ENCODE measurements at places on chromosomes 13 and 19.

- no peak for DNase-seq
Observed at GRCh38 chr19:39174142-39174541, 22.6 kb upstream of the NCCRP1 start.

DNA sequence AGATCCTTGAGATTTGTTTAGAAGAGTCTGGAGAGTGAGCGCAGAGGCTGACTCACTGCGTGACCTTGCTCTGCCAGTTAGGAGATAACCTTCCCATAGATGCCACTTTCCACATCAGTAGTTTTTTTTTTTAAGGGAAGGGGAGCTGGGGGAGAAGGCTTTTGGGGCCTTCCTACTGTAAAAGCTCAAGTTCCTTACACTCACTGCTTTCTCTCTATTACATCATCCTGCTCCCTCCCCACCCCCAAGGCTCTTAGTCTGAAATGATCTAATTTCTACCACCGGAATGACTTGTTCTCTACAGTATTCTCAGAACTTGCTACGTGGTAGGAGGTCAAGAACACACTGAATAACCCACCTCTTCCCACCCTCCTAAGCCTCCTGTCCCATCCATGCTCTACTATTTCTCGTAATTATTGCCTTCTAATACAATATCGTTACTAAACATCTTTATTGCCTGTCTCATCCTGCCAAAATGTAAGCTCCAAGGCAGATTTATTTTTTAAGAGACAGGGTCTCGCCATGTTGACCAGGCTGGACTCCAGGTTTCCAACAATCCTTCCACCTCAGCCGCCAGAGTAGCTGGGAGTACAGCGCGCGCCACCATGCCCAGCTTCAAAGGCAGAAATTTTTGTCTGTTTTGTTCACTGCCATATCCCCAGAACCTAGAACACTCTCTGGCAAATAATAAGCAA, 1.2 kb downstream of the LONP1 start:
- no peak for DNase-seq

- DNase-seq, result peak; percentile 44
Observed at GRCh38 chr19:13172346-13173138, 22.3 kb downstream of the IER2 start.

GRCh38 chr13:29693275-29693945, 97.9 kb upstream of the SLC7A1 start:
- DNase-seq, result no peak

DNA sequence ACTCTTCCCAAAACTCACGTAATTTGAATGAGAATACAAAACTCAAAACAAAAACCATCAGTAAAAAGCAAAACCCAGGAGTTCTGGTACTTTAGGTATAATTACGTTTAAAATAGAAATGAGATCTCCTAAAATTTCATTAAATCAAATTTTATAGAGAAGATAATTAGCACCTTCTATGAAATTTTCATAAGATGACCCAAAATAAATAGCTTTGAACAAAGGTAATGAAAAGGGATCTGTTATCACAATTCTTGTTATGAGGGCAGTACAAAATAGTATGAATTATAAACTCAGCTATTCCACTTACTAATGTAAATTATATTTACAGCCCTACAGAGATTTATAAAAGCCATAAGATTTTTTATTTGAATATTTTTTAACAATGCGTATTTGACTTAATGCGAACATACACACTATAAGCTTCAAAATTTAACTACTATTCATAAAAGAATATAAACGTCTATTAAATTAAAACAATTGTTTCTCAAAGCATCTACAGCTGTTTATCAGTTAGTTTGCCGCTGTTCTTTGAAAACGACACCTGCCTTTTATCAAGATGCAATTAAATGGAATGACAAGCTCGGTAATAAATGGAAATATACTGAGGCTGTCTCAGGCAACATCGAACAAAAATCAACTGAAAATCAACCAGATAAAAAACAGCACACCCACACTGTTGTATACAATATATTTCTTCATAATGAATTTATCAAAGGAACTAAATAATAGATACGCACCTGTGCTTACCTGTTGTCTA, 63.8 kb downstream of the KCNRG start:
- no peak for DNase-seq

GRCh38 chr13:28707629-28708427, 10.9 kb downstream of the SLC46A3 start:
- no peak for DNase-seq

DNA sequence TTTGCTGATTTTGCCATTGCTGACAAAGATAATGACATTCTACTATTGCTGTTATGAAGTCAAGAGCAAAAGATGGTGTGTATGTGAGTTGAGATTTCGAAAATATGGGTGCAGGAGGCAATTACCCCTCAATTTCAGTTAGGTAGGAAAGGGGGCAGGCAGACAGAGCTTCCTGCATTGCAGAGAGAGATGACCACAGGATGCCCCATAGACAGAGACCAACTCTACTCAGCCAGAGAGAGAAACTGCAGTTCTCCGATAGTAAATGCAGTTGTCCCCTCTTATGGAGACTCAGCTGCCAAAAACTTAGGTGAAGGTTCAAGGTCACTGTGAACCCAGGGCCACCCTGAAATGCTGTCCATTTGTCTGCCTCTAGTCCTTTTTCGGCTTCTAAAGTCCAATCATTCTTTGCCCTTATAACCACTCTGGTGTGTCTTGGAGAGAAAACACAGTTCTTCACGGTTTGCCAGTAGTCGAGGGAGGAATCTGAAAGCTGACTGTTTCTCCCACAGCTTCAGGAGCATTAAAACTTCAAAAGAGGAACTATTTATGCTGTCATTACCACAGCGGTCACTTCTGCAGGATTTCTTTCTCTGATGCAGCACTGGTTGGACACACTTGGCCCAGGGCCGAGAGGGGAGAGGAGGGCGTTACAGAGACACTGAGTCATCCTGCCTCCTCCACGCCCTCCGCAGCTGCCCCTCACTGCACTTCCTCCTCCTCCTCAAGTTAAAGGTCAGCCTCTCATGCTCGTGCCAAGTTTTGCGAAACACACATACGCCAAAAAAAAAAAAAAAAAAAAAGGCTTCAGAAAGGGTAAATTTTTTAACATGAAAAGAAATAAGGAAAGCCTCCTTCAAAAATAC, 264.3 kb downstream of the FOXO1 start:
- no peak for DNase-seq

DNA sequence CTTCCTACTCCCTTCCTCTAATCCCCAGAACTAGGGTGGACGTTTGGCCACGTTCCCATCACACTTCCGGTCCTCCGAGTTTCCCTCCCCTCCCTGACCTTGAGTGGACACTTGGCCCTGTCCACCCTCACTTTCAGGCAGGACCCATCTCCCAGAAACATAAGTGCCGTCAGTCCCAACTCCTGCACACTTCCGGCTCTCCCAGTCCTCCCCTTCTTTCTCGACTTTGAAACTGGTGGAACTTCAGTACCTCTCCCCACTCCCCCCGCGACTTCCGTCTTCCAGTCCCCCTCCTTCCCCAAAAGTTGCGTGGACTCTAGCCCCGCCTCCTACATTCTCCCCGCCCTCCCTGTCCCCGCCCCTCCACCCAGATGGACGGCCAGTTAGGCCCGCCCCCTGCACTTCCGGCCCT, 278 bp upstream of the ZNF274 start:
- no peak for DNase-seq

- DNase-seq, result no peak
Observed at GRCh38 chr19:8146877-8147581, 2.4 kb downstream of the FBN3 start.

- DNase-seq, result no peak
Observed at GRCh38 chr19:40422748-40423566, 2.8 kb downstream of the SERTAD1 start.

GRCh38 chr13:109707044-109707741, 79.2 kb downstream of the IRS2 start:
- peak; percentile 21 for DNase-seq

GRCh38 chr19:42281146-42281826, 12.2 kb downstream of the CIC start:
- no peak for DNase-seq

GRCh38 chr13:58838615-58839014, 1207.1 kb downstream of the PCDH17 start:
- no peak for DNase-seq

DNA sequence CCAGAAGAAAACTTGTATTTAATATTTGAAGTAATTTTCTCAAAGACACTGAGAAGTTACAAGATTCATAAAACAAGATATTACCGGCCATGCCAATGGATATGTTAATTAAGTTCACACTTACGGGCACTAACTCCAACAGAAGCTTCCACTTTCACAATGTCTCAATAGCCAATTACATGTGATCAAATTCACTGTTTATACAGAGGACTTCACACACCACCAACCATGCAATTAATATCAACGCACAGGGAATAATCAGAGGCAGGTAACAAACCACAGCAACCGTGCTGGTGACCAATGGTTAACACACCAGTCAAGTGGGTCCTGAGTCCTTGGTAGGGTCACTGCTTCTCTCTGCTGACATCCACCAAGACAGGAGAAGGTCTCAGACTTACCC, 5.9 kb upstream of the ACOD1 start:
- no peak for DNase-seq

- DNase-seq, result no peak
Observed at GRCh38 chr13:51957377-51958216, 53.7 kb downstream of the ATP7B start.

GRCh38 chr13:40149611-40150274, 494.3 kb downstream of the COG6 start:
- DNase-seq, result no peak

GRCh38 chr19:52941941-52942385, 18.7 kb upstream of the ZNF888 start:
- no peak for DNase-seq

- no peak for DNase-seq
Observed at GRCh38 chr19:50053119-50053518, 27.3 kb downstream of the ZNF473 start.

DNA sequence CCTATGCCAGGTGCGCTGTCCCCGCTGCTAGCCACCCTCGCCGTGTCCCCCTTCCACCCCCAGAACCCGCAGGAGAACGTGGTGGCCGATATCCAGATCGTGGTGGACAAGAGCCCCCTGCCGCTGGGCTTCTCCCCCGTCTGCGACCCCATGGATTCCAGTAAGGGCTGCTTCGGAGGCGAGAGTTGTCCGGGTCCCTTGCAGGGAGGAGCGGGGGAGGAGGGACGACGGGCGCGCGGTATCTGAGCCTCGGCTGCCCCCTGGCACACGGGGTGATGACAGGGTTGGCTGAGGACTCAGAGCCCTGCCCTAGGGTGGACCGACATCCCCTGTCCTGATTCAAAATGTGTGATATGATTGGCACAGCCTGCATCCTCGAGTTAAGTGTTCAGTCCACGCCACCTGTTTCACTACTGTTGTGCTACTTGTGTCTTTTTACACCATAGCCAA, 653 bp downstream of the MVB12A start:
- DNase-seq, result no peak

DNA sequence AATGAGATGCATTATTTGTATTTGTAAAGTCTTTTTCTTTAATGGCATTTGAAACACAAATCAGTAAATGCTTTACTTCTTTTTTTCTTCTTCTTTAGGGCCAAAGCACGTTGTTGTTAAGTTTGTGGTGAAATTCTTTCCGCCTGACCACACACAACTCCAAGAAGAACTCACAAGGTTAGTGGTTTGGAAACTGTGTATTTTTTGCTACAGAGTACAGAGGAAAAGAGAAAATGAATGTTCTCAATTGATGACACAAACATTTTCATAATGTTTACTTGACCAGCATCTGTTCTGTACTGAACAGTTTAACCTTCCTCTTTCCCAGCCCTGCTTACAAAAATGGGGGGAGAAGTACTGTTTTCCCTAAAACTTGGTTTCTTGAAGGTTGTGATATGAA, 190.9 kb upstream of the RNF113B start:
- no peak for DNase-seq

DNA sequence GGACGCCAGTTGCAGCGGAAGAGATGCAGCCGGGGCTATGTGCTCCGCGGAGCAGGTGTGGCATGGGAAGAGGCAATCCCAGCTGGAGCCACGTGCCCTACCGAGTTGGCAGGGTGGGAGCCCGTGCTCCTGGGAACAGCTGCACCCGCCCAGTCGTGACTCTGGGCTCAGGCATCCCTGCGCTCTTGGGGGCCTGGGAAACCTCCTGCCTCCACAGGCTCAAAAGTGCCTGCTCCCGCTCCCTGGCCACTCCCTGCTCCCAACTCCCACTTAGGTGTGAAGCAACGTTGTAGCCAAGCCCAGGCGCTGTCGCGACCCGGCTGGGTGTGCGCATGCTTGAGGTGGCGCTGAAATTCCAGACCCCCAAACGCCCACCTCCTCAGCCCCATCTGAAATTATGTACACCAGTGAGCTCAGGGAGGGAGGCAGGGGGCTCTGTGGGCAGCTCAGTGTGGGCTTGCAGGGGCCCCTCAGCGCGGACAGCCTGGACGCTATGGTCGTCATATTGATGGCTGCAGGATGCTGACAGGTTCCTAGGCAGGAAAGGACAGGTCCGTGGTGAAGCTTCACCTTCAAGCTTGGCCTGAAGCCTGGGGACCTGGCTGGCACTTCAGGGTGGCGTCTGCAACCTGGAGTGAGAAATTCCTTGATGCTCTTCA, 429.9 kb downstream of the SLITRK1 start:
- DNase-seq, result no peak

DNA sequence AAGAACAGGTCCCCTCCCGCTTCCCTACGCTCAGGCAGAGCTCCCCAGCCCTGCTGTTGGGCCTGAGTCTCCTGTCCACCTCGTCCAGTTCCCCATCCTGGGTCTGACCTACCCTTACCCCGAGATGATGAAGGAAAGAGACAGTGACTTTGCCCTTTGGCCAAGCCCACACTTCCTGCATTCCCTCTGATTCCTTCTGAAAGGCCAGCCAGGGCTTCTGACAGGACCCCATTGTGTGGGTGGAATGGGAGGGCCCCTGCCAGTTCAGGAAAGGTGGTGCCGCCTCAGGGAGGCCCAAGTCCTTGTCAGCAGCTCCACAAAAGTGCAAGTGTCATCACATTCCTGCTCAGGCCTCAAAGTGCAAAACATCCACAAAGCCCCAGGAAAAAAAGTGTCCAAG, 177.8 kb downstream of the PAN3 start:
- DNase-seq, result no peak

DNA sequence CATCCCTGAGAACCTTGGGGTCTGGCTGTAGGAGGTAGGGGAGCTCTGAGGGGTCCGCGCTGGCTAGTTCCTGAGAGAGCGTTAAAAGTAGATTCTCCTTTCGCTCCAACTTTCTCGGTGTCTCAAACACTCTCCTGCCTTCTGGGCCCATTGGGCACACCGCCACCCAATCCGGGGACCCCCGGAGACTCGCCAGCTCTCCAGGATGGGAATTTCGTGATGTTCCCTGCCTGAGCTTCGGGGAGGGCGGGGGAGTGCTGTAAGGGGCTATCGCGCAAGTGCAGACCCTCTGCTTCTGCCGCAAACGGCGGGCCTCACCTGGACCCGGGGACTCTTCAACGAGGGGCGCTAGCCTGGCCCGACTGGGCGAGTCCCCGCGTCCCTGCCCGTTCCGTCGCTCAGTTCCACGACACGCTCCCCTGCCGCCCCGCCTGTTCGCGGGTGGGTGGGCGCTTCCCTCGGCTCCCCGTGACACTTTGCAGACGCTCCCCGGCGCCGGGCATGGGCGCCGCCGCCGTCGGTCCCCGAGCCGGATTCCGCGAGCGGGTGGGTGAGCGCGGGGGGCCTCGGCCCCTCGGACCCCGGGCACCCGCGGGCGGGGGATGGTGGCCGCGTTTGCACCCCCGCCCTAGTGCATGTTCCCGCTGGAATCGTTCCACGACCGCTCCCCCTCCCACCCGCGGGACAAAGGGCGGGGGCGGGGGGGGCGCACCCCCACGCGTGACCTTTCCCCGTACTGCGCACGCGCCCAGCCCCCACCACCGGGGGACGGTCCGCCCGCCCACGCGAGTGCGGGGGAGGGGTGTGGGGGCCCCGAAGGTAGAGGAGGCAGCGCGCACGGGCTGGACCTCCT, at the start of gene CCDC106:
Gene CCDC106 (plus strand): TSS at position 481 of the 853 bp plus-strand sequence. CDS start 835 bp downstream, outside the sequence.
- DNase-seq, result peak; percentile 50
